AG10803 (cell line): ENCODE measurements at places on chromosomes 3 and 15.
A peak's percentile ranks its signal among the peaks of the same experiment; 100 is the strongest.

DNA sequence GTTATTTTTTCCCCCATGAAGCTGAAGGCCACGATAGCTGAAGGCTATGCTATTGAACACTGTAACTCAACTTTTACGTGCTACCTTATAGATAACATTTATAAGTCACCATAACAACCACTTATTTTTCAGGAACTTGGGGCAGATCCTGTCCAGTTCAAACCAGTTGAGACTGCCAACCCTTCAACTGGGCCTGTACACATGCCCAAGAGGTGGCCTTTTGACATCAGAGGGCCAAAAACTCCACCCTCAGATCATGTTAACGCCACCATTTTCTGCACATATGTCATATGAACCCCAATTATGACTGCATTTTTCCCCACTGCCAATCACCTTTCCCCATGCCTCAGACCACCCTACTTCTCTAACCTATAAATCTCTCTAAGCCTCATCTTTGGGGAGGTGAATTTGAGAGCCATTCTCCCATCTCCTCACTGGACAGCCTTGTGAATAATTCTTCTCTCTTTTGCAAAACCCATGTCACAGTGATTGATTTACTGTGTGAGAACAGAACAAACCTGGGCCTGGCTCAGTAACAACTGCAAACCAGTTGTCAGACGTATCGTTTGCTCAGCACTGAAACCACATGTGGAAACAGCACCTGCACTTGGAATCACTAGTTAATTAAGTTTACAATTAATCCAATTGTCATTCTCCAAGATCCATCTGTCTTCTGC, 42.5 kb downstream of the ZNF445 start:
- no peak for DNase-seq

DNA sequence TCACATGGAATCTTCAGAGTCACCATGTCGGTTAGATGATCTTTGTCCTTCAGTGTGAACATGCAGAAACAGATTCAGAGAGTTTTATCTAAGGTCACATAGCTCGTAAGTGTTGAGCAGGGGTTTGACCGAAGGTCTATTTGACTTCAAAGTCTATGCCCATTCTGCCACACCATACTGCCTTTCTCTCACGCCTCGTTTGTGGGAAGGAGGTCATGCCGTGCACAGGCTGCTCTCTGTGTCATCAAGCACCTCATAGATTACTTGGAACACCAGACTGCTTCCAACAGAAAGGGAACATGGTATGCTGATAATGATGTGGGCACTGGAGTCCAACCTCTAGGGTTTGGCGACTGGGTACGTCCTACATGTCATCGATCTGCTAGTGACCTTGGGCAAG, 128.8 kb downstream of the SV2B start:
- no peak for DNase-seq

GRCh38 chr15:56053046-56053400, 59.6 kb upstream of the NEDD4 start:
- no peak for DNase-seq

GRCh38 chr3:134765468-134765867, 29.6 kb upstream of the EPHB1 start:
- DNase-seq = no peak

- DNase-seq = no peak
Observed at GRCh38 chr3:36295296-36295695, 85.0 kb upstream of the STAC start.

GRCh38 chr3:27657871-27658270, 64.3 kb downstream of the EOMES start:
- peak; percentile 21 for DNase-seq

GRCh38 chr3:2511356-2511755, 412.7 kb downstream of the CNTN4 start:
- no peak for DNase-seq

GRCh38 chr3:186476541-186476940, 67.6 kb downstream of the CRYGS start:
- DNase-seq = no peak

GRCh38 chr15:80052597-80053304, 6.7 kb upstream of the ZFAND6 start:
- DNase-seq = no peak

GRCh38 chr3:30607032-30607833, 832 bp downstream of the TGFBR2 start:
- DNase-seq = no peak

DNA sequence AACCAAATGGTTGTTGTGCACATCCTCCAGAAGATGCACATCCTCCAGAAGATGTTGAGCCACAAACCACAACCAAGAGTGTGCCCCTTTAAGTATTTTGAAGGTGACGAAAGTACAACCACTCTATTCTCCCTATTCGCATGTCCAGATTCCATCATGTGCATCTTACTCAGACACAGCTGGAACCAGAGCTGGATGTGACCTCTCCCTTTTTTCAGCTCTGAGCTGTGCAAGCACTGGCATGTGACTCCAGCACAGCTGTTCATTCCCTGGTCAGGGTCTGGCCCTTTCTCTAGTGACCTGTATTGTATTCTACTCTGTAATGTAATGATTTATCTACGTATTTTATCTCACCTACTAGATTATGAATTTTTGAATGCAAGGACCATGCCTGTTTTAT, 29.3 kb upstream of the DLG1 start:
- DNase-seq = peak; percentile 51

GRCh38 chr3:141391298-141391990, 23.1 kb downstream of the ZBTB38 start:
- no peak for DNase-seq
